Placental pericyte (primary cell): ENCODE measurements at places on chromosomes 7 and 10. TPM values are rescaled to one million over a fixed set of nuclear protein-coding genes. Genes with fewer than 3 reads are reported as not detected.

Gene CPXM2
- total RNA-seq: 0.22 and 0.72 TPM in 2 replicates

Gene GCK
- total RNA-seq: 0.22 TPM in 1 of 2 replicates, not detected in the other

Gene CDH23
- total RNA-seq: under 0.01 and 0.14 TPM in 2 replicates

Gene COMTD1
- total RNA-seq: 8.0 and 8.3 TPM in 2 replicates

Gene AMZ1
- 0.88 and 3.3 TPM in 2 replicates for total RNA-seq

Gene EBF3
- total RNA-seq: 0.14 TPM in 1 of 2 replicates, not detected in the other

Gene HGF
- total RNA-seq: 282 and 285 TPM in 2 replicates

Gene P4HA1
- 98.5 and 174 TPM in 2 replicates for total RNA-seq
